ENCODE measurements at places on chromosomes 7 and 10.

DNA sequence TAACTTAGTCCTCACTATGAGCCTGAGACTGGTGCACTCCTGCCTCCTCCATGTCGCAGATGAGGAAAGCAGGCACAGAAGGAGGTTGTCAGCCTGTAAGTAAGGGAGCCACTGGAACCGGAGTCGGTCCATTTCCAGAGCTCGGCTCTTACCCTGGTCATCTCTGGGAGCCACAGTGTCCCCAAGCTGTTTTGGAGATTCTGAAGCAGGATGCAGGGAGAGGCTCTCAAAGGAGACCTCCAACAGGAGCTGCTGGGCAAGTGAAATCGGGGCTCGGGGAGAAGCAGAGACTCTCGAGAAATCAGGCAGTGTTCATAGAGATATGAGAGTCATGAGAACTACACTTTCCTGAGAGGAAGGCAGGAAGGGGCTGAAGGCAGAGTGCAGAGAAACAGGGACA, 39.0 kb downstream of the VSTM4 start:
- no peak for DNase-seq

DNA sequence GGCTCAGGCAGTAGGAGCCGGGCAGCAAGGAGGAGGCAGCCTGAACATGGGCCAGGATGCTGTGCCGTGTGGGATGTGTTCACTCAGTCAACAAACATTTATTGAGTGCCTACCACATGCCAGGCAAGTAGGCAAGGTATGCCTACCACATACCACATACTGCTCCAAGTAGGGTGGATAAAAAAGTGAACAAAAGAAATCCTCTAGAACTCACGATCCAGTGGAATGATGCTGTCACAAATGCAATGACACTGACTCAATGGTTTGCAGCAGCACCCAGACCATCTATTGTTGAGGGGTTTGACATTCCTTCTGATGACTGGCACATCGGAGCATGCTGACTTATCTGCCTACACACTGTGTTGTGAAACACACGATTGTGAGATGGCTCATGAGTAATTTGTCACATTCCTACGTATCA, 413.5 kb downstream of the NRG3 start:
- no peak for DNase-seq

GRCh38 chr7:120797026-120797645, 60.8 kb downstream of the TSPAN12 start:
- DNase-seq: no peak

GRCh38 chr10:9605231-9605630, 1412.4 kb upstream of the CELF2 start:
- DNase-seq: no peak

DNA sequence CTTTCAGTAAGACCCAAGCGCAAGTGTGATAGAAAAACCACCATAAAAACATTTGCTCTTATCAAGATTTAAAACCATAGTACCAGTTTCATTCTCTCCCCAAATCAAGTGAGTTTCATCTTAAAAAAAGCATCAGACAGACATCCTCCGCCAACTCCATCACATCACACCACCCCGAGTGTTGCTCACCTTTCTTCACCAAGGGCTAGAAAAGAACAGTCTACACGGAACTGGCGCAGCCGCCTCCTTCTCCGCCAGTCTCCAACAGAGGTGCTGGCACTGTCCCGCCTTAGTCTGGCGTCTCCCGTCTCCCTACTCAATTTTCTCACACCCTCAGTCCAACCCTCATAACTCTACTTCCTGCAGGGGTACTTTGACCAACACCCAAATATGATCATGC, 46.9 kb upstream of the WIPI2 start:
- DNase-seq: no peak

DNA sequence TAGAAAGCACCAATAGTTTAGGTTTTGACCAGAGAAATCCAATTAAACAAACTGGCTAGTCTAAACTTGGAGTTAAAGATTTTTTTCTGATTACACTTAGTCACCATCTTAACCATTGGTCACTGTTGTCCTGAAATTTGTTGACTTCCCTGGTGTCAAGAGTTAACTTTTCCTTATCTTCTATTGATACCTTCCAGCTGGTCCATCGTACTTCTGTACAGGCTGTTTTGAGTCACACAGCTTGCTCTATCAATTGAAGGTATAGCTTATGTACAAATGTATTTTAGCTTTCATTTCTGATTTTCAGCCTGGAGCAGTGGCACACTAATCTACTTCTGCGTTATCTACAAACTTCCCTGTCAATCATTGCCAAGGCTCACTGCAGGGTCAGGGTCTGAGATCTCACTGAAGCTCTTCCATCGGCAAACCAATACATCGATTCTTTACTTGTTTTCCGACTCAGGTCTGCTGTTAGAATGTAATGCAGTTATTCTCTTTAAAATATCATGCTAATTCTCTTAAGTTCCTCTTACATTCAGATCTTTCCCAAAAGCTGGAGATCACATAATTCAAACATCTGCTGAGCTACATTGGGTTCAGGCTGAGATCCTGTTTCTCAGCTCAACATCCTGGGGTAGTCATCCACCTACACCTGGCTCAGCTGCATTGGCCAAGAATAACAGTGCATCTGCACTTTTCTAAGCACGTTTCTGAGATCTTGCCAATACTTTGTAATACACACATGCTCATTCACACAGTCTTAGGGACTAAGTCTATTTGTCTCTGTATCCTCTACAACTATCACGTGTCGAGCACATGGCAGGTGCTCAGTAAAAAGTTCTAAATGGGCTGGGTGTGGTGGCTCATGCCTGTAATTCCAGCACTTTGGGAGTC, 11.3 kb downstream of the MRPS33 start:
- DNase-seq: no peak

DNA sequence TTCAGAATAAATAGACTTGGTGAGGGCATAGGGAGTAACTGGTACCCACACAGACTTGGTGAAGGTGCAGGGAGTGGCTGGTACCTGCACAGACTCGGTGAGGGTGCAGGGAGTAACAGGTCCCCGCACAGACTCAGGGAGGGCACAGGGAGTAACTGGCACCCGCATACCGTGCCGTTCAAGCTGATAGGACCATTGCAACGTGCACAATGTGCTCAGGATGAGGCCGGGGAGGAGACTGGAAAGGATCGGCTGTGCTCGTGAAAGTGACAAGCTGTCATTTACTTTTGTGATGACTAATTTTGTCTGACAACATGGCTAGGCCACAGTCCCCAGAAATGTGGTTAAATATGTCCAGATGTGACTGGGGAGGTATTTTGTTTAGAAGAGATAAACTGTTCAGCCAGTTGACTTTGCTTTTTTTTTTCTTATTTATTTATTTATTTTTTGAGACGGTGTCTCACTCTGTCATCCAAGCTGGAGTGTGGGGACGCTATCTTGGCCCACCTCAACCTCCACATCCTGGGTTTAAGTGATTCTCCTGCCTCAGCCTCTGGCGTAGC, 76.2 kb upstream of the NMT2 start:
- DNase-seq: no peak

GRCh38 chr7:12612622-12613021, 42.1 kb downstream of the SCIN start:
- DNase-seq: no peak

- DNase-seq: no peak
Observed at GRCh38 chr10:89535171-89536012, at the start of gene SLC16A12. Gene SLC16A12 (minus strand): TSS chr10:89535594. CDS start chr10:89462578, 73,016 bp downstream.

DNA sequence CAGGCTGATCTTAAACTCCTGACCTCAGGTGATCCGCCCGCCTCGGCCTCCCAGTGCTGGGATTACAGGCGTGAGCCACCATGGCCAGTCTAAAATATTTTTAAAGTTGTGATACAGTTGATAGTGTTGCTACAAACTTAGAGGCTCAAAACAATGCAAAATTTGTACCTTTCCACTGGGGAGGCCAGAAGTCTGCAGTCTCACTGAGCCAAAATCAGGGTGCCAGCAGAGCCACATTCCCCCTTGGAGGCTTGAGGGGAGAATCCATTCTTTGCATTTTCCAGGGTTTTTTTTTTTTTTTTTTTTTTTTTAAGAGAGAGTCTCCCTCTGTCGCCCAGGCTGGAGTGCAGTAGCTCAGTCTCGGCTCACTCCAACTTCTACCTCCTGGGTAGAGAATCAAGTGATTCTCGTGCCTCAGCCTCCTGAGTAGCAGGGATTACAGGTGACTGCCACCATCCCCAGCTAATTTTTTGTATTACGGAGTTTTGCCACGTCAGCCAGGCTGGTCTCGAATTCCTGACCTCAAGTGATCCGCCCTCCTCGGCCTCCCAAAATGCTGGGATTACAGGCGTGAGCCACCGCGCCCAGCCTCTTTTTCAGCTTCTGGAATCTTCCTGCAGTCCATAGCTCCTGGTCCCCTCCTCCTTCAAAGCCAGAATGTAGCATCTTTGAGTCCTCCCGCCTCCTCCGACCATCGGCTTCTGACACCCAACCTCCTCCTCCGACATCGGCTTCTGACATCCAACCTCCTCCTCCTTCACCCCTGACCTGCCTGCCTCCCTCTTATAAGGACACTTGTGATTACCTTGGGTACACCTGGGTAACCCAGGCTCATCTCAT, 37.2 kb downstream of the KLRG2 start:
- DNase-seq: no peak

DNA sequence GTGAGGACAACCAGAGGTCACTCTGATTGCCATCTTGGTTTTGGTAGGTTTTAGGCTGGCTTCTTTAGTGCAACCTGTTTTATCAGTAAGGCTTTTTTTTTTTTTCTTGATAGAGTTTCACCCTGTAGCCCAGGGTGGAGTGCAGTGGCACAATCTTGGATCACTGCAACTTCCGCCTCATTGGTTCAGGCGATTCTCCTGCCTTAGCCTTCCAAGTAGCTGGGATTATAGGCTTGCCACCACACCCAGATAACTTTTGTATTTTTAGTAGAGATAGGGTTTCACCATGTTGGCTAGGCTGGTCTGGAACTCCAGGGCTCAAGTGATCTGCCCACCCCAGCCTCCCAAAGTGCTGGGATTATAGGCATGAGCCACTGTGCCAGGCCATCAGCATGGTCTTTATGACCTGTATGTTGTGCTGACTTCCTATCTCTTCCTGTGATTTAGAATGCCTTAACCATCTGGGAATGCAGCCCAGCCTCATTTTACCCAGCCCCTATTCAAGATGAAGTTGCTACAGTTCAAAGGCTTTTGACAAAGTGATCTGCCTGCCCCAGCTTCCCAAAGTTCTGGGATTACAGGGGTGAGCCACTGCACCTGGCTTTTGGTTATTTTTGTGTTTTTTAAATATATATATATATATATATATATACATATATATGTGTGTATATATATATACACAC, 7.0 kb upstream of the ZNF425 start:
- DNase-seq: no peak

DNA sequence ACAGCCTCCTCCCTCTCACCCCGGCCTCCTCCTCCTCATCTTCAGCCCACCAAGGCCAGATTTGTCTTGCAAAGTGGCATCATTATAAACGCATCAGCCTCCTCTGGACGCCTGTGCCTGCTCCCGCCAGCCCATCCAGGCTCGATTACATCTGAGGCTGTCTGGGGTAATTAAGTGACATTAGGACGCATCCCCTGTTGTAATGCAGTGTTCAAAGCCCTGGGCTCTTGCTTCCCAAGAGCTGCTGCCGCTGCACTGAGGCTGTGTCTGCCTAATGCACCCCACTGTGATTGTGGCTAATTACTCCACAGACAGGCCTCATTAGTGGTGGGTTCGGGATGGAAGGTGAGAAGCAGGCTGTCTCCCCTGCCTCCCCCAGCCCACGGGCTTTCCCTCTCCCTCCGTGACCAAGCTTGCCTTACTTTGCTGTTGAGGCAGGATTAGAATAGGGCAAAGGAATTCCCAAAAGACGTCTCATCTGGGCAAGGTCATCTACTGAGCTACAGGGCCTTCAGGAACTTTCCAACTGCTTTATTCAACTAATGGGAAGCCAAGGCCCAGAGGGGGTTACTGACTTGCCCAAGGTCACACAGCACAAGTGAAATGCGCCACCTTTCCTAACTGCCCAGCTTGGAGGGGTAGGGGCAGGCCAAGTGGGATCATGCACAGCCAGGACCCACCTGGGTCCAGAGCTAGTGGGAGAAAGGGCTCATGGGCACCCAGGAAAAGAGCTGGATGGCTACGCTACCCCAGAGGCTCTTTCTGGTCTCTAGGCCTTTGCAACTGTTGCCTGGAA, 66.2 kb upstream of the PCBD1 start:
- DNase-seq: no peak

DNA sequence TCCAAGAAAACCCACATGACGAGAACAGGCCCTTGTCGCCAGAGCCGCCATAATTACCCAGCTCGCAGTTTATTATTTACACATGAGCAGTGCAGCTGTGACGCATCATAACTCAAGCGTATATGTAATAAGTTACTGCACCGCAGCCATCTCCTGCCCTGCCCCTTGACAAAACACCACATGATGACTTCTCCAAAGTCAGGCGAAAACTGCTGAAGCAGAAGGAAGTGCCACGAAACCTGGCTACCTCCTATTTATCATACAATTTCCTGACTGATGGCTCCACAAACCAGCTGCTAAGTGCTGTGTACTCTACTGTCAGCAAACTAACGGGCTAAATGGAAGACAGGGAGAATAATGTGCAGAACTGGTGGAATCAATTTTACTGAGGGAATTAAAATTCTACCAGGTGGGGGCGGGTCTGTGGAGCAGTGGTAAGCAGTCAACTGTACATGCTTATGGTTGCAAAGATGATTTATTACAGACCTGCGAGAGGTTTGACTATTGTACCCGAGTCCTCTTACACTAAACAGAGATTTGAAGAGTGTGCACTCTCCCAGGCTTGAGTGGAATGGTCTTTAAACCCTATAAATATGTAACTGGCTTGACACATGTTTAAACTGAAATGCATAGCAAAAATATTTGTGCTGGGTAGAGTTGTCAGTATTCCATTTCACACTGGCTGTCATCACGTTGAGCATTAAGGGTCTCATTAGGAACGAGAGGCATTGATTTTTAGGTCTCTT, 156.0 kb downstream of the GLI3 start:
- DNase-seq: peak; percentile 21

DNA sequence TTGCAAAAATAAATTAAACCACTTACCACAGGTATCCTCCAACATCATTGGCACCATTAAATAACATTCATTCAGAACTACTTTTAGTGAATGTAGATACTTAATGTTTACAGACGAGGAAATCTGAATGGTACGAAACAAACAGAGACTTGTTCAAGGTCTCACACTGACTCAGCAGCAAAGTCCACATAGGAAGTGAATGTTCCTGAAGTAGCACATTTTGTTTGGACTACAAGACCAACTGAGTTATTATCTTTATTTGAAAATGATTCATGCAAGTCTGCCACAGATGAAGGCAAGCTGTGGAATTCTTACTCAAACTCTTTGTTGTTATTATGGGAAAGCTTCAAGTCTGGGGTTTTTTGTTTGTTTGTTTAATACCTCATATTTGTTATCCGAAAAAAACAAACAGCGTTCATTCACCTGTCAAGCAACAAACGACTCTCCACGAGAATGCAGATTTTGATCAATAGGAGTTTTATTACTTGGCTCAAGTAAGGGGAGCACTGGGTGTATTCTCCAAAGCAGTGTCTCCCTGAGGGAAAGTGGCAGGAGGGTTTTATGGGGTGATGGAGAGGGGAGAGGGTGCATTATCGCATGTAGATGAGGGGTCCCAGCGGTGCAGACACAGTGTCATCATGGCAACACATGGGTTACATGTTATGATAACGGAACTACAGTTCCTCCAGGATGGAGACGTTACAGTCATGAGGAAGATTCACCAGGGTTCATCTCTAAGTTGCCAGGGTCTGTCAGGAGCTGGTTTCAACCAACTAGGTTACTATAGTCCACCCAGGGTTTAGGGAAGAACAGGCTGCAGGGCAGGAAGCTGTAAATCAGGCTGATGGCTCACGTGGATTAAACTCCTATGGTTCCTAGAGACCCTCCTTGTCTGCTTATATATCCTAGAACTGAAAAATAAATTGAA, 147.7 kb upstream of the AKR1E2 start:
- no peak for DNase-seq
